ENCODE measurements at places on chromosomes 2 and 18.

- DNase-seq, result no peak
Measured at GRCh38 chr18:1308686-1309085, 404.0 kb downstream of the ADCYAP1 start.

DNA sequence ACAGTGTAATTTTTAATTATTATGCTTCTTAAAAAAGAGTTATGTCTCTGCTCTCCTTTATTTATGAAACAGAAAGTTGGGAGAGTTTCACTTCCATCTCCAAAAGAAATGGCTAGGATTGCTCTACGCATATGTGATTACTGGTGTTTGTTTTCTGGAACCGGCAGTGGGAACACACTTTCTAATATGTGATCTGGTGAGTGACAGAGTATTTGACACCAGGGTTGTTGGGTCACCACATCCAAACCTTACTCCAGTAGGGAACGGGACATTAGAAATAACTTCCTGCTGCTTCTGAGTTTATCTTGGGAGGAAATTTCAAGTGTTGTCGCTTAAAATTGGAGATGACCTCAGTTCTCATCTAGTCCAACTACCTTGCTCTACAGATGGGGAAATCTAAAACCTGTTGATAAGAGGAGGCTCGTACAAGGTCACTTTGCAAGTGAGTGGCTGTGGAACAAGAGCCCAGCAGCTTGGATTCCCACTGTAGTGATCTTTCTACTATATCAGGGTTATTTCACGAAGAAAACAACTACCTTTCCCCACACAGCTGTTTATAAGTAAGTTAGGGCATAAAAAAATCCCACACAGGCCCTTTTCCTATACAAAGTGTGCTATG, 108.5 kb downstream of the TTC32 start:
- no peak for DNase-seq

GRCh38 chr2:30584116-30584515, 137.1 kb downstream of the LCLAT1 start:
- DNase-seq, result no peak

- DNase-seq, result no peak
Measured at GRCh38 chr2:220669324-220669723, 902.8 kb downstream of the EPHA4 start.

- no peak for DNase-seq
Measured at GRCh38 chr2:191220671-191221070, 24.5 kb upstream of the MYO1B start.

DNA sequence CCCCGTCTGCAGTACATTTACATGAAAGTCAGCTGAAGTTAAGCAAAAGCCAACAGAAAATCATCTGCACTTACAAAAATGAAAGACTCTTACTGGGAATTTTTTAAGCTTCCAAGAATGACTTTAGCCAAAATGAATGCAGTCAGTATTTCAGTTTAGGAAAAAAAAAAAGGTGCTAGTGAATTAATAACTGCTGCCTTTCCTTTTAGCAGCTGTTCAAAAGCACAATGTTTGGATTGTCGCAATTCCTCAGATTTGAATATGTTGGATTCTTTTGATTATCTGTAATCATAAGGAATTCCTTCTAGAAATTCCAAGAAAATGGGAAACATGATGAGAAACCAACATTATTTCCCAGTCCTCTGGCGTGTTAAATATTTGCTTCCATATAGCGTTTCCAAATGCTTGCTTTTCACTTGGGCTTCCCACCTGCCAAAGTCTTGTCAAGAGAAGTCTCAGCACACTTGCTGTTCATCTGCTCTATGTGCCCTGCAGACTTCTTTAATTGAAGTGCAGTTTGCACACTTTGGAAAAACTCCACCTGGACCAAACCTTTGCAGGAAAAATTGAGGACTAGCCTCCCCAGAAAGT, 653.0 kb upstream of the SLC39A10 start:
- DNase-seq, result no peak

DNA sequence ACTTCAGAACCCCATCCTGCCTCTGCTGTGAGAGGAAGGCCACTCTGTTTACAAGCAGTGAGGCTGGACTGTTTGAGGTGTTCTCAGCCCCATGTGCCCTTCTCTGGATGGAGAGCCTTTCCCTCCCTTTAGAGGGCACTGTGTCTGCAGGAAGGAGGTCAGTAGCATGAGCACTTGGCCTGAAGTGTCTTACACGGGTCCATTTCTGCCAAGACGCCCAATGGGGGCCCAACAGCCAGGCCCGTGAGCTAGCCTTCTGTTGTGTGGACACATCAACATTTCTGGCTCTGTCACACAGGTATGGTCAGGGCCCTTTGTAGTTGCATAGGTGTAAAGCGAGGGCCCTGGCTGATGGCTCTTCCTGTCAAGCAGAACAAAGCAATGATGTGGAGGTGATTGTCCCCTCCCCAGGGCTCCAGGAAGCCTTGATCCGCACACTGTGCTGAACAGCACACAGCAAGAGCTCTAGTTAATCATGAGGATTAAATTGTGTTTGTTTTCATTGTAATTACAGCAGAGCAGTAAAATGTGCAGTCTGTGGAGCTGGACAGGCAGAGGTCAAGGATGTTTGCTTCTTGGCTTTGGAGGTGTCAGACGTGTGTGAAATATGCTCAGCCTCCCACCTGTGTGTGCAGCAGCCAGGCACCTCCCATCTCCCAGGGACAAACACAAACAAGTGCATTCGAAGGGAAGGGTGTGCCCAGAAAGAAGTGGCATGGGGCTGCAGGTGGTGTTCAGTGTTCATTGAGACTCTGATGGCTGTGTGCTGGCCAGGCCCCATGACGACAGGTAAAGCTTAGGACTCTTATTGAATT, 132.1 kb downstream of the SH3RF3 start:
- DNase-seq, result peak; percentile 30

GRCh38 chr2:105438104-105438929, 39.5 kb upstream of the FHL2 start:
- DNase-seq, result no peak

- DNase-seq, result no peak
Measured at GRCh38 chr18:76383636-76384035, 111.4 kb downstream of the ZNF516 start.

Measured in A549 (cell line).